ENCODE measurements at places on chromosomes 2 and 18.

DNA sequence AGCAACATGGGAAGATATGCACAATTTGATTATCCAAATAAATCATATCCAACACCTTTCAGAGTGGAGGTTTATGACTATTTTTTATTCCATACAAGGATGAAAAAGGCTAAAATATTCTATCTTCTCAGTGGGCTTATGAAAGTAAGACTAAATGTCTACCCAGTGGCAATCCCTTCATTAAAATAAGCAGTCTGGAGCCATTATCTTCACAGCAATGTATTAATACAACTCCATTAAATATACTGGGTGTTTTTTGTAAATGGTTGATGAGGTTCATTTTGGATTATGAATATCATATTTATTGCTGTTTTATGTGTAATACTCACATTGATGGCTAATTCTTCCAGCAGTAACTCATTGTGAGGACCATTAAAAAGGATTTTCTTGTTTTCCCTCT lies 352.7 kb upstream of the SOX11 start:
- DNase-seq: no peak

DNA sequence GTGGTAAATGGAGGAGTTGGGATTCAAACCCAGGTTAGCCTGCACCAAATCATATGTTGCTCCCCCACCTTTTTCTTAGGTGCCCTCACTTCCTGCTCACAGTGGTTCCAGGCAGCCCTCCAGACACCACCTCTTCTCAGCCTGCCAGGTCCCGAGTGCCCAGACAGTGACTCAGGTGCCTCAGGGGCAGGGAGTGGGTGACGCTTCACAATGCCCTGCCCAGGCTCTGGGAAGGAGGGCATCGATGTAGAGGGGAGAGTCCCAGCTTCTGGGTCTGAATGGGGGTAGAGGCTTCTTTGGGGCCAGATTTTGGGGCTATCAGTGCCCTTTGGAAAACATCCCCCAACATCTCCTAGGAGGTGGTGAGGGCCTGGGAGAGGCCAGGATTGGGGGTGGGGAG lies 5.2 kb upstream of the DNAJB2 start:
- peak; percentile 82 for DNase-seq

GRCh38 chr2:23624378-23624777 lies 239.4 kb downstream of the KLHL29 start:
- DNase-seq: peak; percentile 44

GRCh38 chr2:142834021-142834420 lies 43.4 kb upstream of the KYNU start:
- DNase-seq: peak; percentile 54
